PC-3 (cell line): ENCODE measurements at places on chromosomes 12 and 14. TPM values are rescaled to one million over a fixed set of nuclear protein-coding genes. Genes with fewer than 3 reads are reported as not detected.

RITA1 gene
- total RNA-seq = 66.8 and 71.6 TPM in 2 replicates

- DNase-seq = no peak
Observed at GRCh38 chr12:90004319-90005074, 295.9 kb upstream of the ATP2B1 start.

- no peak for DNase-seq
Observed at GRCh38 chr12:16530268-16530850, 75.6 kb downstream of the LMO3 start.

DNA sequence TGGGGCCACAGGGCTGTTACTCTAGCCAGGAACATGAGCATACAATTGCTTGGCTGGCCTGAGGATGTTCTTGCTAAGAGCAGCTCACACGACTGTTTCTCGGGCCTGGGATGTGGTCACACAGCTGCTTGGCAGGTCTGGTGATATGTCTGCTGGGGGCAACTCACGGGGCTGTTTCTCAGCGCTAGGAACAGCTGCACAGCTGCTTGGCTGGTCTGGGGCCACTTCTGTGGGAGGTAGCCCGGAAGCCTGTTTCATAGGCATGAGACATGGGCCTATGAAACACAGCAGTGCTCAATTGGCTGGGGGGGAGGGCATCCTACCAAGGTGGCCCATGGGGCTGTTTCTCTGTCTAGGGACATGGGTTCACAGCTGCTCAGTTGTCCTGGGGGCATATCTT lies 73.4 kb upstream of the DDHD1 start:
- no peak for DNase-seq

- DNase-seq = no peak
Observed at GRCh38 chr14:64864258-64864657, 15.4 kb downstream of the SPTB start.
